ENCODE measurements at places on chromosomes 7 and 10.

GRCh38 chr10:95325863-95326262 is 35.1 kb upstream of the PDLIM1 start:
- DNase-seq, result no peak

GRCh38 chr7:18637516-18637915 is 142.0 kb downstream of the HDAC9 start:
- DNase-seq, result no peak

GRCh38 chr10:13649844-13650520 is 63.2 kb downstream of the PRPF18 start:
- no peak for DNase-seq

DNA sequence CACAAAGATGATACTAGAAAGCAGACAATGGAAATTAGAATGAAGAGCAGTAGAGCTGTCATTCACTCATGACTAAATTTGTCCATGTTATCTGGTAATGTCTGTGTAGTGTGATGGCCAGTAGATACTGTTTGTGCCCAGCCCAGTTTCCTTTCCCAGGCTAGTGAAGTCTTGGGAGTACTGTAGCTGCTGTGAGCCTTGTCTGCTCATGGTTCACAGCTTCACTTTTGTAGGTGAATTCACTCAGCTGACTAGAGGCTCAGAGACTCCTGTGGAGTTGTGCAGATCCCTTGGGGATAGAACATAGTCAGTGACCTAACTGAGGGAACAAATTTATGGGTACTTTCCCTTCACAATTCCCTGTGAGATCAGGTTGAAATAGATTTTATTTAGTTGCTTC is 572.5 kb downstream of the ARL4A start:
- DNase-seq, result no peak

DNA sequence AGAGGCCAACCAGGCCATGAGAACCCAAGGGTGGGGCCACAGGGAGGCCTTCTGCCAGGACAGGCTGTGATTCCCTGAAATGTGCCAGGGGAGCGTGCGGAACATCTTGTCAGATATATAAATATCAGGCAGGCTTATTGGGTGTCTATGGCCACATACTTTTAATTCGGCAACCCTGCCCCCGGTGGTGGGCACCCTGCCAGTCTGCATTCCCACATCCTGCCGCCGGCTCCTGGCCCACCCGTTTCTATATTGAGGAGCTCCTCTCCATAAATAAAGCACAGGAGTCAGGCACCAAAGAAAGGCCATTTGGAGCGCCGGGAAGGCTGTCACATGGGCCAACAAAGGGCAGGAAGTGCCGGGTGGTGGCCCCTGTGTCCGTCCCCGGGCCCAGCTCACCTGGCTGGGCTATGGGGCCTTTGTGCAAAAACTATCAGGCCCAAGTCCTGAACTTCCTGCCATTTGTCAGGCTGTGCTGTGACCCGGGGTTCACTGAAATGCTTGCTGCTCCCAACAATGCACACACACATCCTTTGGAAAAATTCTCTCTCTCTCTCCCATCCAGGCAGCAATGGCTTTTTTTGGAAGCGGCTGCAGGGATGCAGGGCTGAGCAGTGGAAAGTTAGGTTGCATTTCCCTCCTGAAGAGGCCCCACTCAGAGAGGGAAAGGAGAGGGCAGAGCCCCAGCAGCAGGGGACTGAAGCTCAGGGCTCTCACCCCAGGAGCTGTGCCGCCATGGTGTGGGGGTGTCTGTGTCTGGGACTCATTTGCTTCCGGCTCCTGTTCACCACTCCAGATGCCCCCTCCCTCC is 25.0 kb upstream of the PODXL start:
- DNase-seq, result no peak

DNA sequence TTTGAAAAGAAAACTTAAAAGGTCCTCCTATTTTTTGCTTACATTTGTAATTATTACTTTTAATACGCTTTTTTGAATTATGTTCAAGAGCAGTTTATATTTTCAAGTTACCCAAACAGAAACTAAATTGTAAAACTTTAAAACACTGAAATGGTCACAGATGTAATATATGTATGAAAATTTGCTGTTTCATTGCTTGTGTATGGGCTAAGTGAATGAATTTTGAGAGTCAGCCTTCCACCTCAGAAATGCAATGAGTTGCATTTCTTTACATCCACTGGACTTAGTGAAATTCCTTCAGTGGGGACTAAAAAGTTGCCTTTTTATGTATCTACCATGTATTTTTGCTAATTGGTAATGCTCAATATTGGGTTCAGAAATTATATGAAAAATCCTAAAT is 1.6 kb downstream of the VPS26A start:
- no peak for DNase-seq

DNA sequence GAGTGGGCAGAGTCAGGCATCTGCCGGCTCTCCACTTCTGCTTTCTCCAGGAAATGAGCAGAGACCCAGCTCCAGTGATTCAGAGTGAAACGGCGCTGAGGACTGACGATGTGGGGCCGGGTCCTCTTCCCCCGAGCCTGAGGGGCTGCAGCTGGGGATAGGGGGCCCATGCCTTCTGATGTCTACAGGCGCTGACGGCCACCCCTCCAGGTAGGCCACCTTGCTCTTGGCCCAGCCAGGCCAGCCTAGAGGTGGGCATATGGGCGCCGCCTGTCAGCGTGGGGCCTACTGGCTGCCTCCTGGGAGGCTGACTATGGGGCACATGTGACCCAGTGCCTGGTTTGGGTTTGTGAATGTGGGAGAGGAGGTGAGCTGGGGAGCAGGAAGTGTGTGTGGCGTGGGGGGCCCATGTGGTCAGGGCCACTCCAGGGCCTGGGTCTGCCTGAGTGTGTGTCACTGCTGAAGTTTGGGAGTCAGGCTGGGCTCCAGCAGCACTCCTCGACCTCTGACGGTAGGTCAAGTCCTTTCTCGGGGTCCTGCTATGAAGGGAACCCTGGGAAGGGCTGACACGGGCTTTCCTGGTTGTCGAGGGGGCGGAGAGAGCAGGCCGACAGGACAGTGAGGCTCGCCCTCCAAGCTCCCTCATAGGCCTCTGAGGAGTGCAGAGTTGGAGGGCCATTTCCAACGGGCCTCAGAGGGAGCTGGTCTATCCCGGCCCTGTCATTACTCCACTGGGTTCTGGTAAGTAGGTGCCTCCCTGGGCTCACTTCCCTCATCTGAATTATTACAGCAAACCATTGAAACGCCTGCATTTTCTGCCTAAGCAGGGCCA is at the start of gene WDFY4:
TSS of gene WDFY4 (plus strand) at position 82 of the 832 bp plus-strand sequence. CDS start 24,860 bp downstream, outside the sequence.
- DNase-seq, result peak; percentile 74

DNA sequence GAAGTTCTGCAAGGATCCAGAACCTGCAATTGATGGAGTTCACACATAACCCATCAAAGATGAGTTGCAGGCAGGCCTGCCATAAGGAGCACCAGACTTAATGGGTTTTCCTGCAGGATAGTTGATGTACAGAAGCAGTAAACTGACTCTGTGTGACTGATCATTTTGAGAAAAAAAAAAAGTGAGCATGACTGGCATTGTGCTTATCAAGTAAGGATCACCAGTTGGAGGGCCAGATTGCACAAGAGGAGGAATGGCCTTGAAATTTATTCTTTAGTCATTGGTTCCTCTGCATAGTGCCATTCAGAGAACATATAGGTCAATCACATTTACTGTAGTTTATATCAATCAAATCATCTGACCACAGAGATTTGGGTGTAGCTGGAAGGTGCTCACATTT is 3.8 kb downstream of the CYP3A43 start:
- DNase-seq, result no peak

DNA sequence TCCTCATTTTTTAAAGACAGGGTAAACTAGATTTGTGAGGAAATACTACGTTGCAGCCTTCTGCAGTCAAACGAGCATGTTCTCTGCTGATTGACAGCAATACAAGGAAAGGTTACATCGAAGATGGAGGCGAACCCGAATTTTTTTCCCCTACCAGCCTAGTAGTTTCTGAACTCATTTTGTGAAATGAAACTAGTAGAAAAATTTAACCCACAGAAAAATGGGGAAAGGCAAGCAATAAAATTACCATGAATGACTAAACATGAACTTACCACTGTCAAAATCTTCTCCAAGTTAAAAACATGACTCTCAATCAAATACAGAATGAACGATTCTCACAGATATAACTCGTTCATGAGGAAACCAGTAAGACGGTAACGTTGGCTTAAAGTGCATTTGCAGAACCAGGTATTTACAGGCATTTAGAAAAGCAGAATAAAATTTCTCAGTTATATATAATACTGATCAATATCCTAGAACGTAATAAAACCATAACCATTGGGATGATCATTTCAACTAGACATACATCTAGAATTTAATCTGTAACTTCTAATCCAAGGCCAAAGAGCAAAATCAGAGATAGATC is 73.9 kb downstream of the CELF2 start:
- no peak for DNase-seq

GRCh38 chr7:65216469-65216868 is 157.2 kb upstream of the ZNF92 start:
- peak; percentile 23 for DNase-seq

DNA sequence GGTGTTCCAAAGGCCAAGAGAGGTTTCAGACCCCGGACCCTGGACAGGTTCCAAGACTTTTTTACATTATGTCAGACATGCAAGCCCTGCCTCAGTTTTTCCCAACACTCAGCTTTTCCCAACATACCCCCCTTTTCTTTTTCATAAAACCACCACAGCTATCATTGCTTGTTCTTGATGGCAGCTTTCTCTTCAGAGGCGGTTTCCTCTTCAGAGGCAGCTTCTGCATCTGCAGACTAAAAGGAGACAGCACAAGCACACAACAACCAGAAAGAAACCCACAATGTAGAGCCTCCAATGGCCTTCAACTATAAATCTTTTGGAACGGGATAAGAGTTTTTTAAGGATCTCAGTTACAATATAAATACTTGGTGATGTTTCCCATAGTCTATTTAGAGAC is 19.3 kb downstream of the GIMAP6 start:
- DNase-seq, result no peak

- no peak for DNase-seq
These were observed 105.6 kb upstream of the RET start for GRCh38 chr10:42971251-42971599.

DNA sequence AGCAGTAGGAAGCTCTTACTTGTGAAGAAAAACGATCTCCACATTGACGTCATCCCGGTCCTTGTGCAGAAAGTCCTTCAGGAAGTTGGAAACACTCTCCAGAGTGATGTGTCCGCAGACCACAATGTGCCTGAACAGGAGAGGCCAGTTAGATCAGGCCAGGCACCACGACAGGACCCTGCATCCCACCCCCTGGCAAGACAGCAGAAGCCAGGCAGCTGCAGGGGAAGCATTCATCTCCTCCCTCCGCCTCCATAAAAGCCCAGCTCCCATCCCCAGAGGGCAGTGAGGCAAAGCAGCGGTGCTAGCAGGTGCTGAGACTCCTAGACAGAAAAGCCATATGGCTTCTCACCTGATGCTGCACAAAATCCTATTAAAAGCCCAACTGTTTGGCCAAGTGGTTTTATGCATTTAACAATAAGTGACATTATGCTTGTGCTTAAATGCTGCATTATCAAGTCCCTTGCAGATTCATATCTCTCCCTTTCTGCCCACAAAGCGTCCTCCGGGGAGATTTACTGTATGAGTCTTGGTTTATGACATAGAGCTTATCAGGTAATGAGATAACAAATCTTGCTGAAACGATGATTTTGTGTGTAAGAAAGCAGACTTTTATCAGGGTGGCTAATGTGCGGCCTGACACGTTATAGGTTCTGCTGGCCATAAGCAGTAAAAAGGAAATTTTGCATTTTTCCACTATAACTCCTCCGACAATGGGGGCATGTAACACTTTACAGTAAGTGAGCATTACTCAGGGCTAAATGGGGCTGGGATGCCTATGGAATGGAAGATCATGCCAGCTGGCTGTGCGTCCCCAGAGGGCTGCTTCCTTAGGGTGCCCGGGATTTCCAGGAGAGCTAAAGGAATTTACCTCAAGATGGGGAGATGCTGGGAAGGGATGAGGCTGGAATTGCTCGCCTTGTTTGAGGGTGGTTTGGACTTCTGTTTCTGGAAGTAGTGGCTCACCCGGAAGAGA is 546.9 kb downstream of the KCNMA1 start:
- no peak for DNase-seq

- no peak for DNase-seq
These were observed 479.8 kb upstream of the SEMA3A start for GRCh38 chr7:84674236-84674913.

DNA sequence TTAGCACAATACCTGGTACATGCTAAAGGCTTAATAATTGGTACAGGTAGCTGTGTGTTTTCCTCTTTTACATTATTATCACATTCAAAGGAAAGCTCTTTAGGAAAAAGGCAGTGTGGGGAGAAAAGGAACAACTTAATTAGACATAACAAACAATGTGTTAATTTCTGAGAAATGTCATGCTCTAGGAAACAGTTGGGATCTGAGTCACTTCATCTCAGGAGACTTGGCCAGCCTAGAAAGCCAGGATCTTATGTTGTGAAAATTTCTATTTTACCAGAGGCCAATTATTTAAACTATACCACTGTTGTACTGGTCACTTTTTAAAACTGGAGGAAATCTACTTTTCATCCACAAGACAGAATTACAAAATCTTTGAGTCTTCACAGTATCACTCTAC is 39.6 kb downstream of the ARMH3 start:
- no peak for DNase-seq

Measured in GM13977 (cell line).